ENCODE measurements at places on chromosomes 3 and 15.

- no peak for DNase-seq
Observed at GRCh38 chr3:73808862-73809509, 184.2 kb upstream of the PDZRN3 start.

GRCh38 chr3:184619369-184619768 lies 57.8 kb downstream of the EPHB3 start:
- DNase-seq: peak; percentile 72

DNA sequence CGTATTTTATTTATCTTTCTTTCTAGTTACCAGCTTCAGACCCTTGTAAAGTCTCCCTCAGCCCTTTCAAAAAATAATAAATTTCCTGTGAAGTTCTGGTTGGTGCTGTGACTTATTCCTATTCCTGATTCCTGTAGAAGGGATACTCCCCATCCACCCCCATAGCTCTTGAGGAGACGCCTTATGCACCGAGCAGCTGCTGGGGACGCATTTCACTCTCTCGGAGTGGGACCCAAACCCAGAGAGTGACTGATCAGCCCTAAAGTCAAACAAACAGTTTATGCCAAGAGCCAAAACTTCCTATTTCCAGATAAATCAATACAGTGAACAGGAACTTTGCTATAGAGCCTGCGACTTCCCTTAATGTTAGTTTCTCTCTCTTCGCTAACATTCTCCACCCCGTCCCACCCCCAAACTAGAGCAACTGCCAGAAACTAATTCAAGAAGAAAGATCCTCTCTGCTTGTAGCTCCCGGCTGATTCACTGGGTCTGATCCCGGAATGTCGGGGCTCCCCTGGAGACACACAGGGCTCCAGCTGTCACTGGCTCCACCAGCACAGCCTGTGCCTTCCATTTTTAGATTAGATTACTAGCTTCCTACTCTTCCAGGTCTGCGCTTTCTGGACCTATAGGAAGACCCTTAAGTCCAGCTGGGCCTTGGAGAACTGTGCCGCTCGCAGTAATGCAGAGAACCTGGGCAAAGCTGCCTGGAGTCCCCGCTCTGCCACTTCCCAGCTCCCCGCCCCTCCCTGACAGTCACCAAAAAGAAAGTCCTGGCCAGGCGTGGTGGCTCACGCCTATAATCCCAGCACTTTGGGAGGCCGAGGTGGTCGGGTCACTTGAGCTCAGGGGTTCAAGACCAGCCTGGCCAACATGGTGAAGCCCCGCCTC lies 45.2 kb downstream of the KLHL25 start:
- peak; percentile 88 for DNase-seq

- DNase-seq: no peak
Observed at GRCh38 chr15:91609231-91609630, 244.3 kb upstream of the SLCO3A1 start.

- no peak for DNase-seq
Observed at GRCh38 chr3:71066849-71067261, 516.7 kb downstream of the FOXP1 start.

GRCh38 chr3:43675593-43675992 lies 15.1 kb upstream of the ABHD5 start:
- no peak for DNase-seq

- peak; percentile 3 for DNase-seq
Observed at GRCh38 chr3:46479696-46480095, 15.0 kb upstream of the LTF start.

- DNase-seq: no peak
Observed at GRCh38 chr15:100859970-100860828, 19.4 kb upstream of the ALDH1A3 start.

- DNase-seq: no peak
Observed at GRCh38 chr3:191362524-191363090, 32.3 kb upstream of the UTS2B start.

DNA sequence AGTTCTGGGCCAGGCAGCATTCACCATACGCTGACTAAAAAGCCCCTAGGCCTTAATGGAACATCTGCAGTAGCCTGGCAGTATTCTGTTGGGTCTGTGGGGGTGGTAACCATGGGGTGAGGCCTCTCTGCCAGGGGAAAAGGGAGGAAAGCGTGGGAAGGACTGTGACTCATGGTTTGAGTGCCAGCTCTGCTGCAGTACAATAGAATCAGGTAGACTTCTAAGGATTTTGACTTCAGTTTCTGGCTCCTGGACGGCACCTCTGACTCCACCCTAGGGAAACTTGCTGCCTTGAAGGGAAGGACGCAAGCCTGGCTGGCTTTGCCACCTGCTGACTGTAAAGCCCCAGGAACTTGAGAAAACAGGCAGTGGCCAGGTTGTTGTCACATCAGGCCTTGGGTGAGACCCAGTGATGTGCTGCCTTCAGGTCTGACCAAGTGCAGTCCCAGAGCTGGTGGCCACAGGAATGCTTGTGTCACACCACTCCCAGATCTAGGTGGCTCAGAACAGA lies 148.6 kb downstream of the SUCNR1 start:
- no peak for DNase-seq

DNA sequence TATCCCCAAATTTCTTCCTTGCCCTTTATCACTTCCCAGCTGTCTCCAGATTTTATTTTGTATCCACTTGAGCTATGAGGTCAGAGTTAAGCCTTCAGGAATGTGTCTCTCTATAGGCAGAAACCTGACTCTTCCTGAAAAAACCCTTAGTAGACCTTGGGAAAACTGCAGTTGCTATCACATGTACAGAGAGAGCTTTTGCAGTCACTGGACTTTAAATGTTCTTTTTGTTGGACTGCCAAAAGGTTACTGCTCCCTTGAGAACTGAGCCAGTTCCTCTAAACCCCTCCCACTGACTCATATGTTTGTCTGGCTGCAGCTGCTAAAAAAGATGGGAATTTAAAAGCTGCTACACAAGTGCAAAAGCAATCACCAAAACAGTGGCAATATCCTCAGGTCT lies 169.1 kb upstream of the CCDC54 start:
- peak; percentile 76 for DNase-seq

GRCh38 chr3:71421820-71422566 lies 161.5 kb downstream of the FOXP1 start:
- DNase-seq: no peak

DNA sequence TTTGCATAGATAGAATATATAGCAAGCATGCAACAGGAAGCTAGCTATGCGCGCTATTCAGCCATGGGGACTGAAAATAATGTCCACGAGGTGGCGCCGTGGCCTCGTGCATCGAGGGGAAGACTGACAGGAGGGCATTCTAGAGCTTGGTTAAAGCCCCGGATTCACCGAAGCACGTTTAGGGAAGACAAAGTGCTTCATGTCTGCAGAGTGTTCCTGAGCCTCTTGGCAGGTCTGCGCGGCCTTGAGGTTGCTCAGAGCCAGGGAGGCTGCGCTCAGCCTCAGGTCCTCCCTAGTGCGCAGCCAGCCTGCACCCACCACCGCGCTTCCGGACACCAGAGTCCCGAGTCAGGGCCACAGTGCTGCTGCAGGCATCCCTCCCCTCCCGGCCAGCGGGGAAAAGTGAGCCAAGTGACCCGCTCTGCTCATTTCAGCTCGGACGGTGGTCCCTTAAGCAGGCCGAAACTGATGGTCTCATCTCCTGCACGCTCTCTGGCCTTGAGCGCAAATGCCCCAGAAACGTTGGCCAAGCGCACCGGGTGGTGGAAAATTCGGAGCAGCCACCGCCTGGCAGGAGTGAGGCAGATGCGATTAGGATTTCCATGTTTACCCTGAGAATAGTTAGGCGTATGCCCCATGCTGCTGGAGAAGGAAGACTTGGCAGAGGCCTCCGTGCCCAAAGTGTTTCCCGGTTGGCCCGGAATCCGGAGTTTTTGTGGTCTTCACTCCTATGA lies 24.8 kb downstream of the GABRA5 start:
- peak; percentile 84 for DNase-seq

DNA sequence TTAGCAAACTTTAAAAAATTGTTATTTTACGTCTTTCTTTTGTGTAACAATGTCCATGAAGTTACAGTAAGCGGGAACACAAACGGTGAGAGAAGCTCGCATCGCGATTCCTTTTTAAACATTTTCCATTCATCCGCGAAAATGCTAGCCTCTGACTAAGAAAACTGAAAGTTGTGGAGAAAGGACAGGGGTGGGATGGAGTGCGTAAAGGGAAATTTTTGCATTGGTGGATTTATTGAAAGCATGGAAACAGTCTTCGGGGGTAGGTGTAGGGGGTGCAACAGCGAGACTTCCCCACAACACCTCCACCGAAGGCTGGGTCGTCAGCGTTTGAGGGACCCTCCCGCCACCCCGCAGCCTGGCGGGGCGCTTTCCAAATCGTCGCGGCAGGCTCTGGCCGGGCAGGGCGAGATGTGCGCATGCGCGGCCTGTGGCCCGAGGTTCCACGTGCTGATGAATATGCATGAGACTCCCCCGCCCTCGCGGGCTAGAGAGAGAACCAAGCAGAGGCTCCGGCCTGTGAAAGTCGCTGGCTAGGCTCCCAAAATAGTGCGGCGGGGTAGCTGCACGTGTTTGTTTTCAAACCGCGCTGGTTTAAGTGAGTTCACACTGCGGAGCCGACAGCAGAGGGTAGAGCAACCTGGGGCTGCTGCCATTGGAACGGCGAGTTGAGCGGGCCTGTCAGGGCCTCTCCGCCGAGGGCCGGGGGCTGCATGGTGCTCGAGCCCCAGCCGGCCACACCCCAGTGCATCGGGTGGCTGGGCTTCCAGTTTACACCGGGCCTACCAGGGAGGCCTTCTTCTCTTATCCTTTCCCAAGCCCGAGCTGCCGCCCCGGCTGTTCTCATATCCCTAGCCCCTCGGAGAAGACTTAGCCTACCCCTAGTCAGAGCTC lies 9.9 kb downstream of the ZIC1 start:
- peak; percentile 85 for DNase-seq

DNA sequence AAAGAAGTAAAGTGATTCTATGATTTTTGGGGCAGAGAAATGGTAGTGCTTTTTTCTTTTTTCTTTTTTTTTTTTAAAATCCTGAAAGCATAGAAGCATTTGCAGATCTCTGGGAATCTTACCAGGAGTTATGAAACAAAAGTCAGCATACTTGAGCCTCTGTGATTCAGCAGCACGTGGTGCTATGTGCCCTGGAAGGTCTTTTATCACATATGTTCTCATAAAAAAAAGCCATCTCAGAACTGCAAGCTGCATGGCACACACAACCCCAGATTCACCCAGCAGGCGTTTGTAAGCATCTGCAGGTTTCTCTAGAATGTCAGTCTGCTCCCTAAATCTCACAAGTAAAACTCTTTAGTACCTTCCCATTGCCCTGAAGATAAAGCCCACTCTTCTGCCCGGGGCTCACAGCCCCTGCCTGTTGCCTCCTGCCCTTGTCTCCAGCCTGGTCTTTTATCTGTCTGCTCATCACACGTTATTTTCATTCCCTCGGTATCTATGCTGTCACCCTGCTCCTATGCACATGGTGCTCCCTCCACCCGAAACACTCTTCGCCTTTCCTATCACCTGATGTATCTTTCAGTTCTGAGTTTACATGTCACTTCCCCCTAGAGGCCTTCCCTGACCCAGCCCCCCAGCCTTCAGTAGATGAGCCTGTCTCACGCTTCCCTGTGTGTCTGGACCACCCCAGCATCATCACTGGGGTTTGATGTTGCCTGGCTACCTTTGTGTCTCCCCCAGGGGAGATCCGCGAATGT lies 72.4 kb downstream of the CHDH start:
- no peak for DNase-seq

Data from left hindlimb (tissue), 1 donor.